AML-193 (cell line): ENCODE measurements at places on chromosomes 16 and 17.

DNA sequence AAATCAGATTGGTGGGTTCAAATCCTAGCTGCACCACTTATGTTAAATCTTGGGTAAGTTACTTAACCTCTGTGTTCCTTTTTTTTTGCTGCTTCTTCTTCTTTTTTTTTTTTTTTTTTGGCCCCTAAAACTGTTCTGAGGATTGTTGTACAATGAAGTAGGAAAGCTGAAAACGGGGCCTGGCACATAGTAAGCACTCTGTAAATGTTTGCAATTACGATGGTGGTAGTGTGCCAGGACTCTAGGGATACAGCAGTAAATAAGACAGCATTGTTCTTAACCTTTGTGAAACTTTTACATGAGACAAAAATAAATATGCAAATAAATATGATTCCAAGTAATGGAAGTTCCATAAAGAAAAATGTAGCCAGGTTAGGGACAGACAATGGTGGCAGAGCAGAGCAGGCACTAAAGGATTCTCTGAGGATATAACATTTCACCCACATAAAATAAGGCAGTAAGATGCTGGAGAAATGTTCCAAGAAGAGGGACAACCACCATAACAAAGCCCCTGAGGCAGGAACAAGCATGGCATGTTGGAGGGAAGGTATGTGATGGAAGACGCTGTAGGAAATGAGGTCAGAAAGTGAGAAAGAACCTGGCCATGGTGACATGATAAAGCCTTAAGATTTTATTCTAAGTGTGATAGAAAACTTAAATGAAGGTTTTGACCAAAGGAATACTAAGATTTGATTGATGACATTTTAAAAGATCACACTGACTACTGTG, 127.3 kb downstream of the NLK start:
- DNase-seq, result no peak

GRCh38 chr17:57940653-57941329, 14.4 kb downstream of the CUEDC1 start:
- no peak for DNase-seq

DNA sequence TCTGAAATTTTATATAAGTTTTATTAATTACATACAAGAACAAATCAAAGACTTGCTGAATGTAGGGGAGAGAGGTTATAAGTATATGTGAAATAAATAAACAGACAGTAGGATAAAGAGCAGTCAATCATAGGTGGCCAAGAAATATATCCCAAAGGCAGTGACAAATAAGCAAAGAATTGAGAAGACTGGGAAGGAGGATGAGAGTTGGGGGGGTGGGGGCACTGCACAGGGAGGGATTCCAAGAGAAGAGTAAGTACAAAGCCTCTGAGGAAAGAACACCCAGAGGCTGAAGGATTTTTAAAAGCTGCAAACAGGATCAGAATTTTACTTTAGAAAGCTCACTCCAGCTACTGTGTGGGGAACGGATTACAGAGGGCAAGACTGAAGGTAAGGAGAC, 2.8 kb downstream of the PELP1 start:
- no peak for DNase-seq

DNA sequence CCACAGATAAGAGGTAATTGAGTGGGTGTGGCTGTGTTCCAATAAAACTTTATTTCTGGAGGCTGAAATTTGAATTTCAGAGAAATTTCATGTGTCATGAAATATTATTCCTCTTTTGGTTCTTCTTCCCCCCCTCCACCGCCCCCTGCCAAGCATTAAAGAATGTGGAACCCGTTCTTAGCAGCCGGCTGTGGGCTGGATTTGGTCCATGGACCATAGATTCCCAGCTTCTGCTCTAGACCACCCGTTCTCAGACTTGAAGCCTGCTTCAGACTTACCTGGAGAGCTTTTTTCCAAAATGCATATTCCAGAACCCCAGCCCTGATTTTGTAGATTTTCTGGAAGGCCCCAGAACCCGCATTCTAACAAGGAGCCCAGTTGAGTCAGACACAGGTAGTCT, 15.1 kb upstream of the LASP1NB start:
- DNase-seq, result no peak

DNA sequence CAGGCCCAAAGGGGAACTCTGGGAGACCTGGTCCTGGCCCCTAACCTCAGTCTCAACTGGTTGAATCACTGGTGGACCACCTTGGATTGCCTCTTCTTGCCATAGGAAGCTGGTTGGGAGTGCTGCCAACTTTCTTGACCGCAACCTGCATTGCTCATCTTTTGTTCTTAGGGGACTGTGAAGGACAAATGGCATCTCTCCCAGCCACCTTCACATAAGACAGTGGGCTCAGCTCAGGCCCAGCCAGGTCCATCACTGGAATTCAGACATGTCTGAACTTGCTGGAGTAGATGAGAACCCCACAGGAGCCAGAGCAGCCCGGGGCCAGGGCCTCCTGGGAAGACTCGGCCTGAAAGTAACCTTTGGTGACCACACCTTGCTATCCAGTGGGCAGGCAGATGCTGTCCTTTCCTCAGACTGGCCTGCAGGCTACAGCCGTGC, 18.8 kb downstream of the ADORA2B start:
- DNase-seq, result no peak

DNA sequence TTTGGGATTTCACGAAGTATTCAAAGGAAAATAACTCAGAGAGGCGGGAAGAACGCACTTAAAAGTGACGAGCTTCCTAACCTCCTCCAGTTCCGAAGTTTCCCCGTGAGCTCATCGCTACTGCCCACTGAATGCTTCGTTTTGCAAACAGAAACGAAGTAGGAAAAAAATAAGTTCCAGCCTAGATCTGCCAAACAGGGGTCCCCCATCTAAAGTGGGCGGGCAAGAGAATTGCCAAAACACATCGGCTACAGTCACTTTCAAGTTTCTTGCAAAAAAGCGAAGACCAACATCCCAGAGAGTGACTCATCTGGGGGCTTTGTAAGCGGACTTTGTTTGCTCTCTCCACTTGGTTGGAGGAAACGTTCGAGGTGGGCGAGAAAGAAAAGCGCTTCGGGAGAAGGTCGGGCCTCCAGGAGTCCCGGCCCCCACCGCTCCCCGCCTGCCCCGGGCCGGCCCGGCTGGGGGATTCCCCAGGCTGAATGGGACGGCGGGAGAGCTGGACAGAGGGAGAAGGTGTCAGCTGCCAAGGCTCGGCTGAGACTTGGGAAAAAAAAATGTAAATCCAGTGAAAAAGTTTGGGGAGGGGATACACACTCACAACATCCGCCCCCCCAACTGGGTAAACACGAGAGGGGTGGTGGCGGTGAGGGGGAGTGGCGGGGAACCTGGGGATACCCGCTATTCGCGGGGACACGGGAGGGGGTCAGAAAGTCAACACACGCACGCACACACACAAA, 1.0 kb downstream of the VEZF1 start:
- no peak for DNase-seq

DNA sequence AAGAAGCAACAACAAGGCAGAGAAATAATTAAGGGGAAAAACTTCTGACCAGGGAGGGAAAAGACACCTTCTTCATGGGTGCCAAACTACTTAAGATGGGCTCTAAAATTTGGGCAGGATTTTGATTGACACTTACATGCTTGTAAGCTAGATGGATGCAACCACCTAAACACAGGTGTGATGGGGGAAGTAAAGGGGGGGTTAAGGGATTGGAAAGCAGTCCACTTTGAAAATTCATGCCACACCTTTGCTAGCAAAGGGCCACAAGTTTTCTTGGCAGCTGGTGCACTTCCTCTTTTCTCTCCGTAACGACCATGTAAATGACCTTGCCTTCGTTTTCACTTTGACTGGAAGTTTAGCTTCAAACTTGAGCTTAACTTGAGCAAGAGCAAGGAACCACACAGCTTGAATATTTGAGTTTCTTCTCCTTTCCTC, 14.3 kb upstream of the PRKAR1A start:
- peak; percentile 98 for DNase-seq

DNA sequence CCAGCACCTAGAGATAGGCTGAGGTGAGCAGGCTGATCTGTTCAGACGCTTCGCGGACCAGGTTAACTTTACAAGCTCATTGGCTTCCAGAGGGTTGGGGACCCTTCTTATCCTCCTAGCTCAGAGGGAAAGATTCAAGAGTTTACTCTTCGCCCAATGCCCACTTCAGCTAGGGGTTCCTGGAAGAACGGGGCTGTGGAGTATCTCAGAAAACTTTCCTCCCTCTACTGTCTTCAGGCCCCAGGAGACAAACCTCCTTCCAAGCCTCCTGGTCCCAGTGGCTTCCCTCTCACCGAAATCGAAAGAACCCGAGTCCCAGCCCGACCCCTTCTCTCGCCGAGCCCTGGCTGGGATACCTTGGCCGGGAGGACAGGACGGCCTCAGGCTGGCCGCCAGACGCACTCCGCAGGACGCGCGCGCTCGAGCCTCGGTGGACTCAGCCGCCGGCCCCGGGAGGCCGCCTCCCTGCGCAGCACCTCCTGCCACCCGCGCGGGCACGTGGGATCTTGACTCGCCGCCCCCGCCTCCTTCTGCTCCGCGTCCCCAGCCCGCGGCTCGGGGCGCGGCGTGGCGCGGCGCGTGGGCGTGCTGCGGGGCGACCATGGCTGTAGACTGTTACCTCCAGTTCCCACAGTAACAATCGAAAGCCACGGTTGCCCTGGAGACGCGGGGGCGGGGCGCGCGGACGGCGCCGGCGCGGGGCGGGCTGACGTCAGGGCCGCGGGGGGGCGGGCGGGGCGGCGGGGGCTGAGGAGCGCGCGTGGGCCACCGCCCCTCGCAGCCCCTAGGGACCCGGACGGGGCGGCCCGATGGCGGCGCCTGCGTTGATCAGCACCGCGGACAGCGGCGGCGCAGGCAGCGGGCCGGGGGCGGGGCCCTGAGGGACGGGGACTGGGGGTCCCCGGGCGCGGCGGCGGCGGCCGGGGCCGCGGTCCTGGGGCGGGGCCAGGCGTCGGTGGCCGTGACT, 5.3 kb upstream of the HIC1 start:
- peak; percentile 9 for DNase-seq

- DNase-seq, result no peak
These were observed 307.5 kb upstream of the SALL1 start for GRCh38 chr16:51458356-51459140.

DNA sequence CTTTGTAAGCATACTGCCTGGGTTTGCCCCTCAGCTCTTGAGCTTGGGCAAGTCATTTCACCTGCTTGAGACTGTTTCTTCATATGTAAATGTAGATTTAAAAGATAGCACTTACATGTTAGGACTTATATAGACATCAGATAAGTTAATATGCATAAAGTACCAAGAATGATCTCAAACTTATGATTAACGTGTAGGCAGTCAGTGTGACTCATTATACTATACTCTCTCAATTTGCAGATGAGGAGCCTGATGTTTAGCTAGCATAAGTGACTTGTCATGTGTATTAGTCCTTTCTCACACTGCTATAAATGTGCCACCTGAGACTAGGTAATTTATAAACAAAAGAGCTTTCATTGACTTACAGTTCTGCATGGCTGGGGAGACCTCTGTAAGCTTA, 690.5 kb downstream of the KCNJ2 start:
- no peak for DNase-seq

GRCh38 chr17:64984181-64984580, 64.9 kb upstream of the LRRC37A3 start:
- no peak for DNase-seq

DNA sequence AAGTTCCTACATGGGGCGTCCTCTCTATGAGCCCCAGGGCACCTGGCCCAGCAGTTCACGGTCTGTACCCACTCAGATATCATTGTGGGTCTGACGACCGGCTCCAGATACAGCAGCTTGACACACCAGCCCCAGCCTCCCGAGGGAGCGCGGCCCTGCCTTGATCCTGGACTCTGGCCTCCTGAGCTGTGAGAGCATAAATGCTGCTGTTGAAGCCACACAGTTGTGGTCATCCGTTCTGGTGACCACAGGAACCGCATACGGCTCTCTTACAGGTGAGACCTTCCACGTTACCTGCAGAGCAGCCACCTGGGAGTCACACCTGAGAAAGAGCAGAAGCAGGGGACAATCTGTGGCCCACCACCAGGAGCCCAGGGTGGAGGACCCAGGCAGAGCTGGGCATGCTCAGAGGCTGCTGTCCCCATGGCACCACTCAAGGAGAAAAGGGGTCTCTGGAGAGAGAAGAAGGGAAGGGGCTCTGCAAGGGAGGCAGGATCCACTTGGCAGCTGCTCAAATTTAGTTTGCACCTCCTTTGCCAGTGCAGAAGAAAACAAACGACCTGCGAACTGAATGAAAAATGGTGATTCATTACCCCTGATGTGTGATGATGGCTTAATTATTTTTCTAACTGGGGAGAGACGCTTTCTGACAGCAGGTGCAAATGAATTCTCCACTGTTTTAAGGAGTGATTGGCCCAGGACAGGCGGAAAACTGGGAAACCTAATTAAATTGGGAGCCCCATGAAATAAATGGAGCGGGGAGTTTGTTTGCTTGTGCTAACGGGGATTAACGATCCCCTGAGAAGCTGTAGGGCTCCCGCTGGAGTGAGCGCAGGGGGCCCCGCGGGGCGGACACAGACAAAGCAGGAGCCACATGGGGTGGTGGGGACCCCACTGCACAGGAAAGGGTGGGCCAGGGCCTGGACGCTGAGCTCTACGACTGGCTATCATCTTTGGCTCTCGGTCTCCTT, 208.9 kb downstream of the RBFOX3 start:
- DNase-seq, result no peak

DNA sequence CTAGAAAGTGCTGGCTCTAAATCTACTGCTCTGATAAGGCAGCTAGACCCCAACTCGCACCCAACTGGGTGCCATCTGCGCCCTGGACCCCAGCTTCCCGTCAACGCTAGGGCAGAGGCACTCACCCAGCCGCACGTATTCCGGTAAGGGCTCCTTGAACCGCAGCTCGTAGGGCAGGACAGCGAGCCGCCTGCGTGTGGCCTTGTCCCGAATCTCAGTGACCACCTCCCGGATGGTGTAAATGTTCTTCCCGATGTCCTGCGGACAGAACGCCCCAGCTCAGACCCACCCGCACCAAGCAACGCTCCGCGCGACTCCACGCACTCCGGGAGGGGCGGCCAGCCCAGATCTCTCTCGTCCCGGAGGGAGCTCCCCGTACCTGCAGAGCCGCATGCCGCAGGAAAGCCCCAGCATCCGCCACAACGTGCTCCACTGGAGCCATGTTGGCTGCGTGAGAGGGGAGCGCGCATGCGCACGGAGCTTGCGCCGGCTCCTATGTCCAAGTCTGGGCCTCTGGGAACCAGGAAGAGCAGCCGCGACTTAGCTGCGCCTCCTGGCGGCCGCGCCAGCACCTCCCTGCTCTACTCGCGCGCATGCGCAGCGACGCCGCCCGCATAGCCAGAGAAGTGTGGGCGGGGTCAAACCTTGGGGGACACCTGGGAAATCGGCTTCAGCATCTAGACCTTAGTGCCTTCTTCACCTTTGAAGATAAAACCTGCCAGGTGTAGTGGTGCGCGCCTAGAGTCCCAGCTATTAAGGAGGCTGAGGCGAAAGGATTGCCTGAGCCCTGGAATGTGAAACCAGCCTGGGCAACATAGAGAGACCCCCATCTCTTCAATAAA, at the start of gene NOB1:
Gene NOB1 (minus strand): TSS at position 458 of the 842 bp plus-strand sequence. CDS start 16 bp downstream, at position 442.
- DNase-seq, result peak; percentile 91

- no peak for DNase-seq
These were observed 170.3 kb upstream of the RPH3AL start for GRCh38 chr17:522919-523318.
